SJCRH30 (cell line): ENCODE measurements at places on chromosomes 1 and 21. TPM values are rescaled to one million over a fixed set of nuclear protein-coding genes. Genes with fewer than 3 reads are reported as not detected.

Gene LYPD8
- 0.91 and 1.6 TPM in 2 replicates for total RNA-seq

Gene CFHR2
- total RNA-seq: not detected in 2 replicates

Gene PPCS
- total RNA-seq: 27.9 and 29.2 TPM in 2 replicates

Gene SLC30A10
- not detected in 2 replicates for total RNA-seq

Gene DISP3
- total RNA-seq: 1.9 and 2.1 TPM in 2 replicates

Gene CRNN
- total RNA-seq: not detected in 2 replicates

Gene ETV3
- 12.2 and 12.5 TPM in 2 replicates for total RNA-seq
